ENCODE measurements at places on chromosomes 7 and 10. TPM values are rescaled to one million over a fixed set of nuclear protein-coding genes. Genes with fewer than 3 reads are reported as not detected.

Gene SAP25
- 1.5 TPM for total RNA-seq

Gene IL2RA
- total RNA-seq: not detected

Gene ATOH7
- not detected for total RNA-seq

Gene TRIM50
- not detected for total RNA-seq

DNA sequence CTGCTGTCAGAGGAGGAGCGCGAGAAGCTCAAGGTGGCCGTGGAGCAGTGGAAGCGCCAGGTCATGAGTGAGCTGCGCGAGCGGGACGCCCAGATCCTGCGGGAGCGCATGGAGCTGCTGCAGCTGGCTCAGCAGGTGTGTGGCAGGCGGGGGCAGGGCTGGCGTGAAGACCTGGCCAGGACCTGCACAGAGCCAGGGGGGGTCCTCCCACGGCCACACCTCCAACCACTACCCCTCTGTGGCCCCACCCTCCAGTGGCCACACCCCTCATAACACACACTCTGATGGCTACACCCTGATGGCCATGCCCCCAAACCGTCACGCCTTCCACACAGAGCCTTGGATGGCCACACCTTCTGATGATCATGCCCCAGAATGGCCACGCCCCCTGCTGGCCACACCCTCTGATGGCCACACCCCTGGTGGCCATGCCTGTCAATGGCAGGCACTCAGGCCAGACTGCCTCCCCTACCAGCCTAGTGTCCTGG, 23.4 kb upstream of the DPYSL4 start:
- no peaks in the 10 kb centered on the region for H3K4me1 ChIP-seq
- DNase-seq: no peak
- H3K27me3 ChIP-seq: no peaks in the 10 kb centered on the region
- no peak overlapping the region for H3K4me3 ChIP-seq
- no peaks in the 10 kb centered on the region for H3K36me3 ChIP-seq

- no peak for DNase-seq
- H3K4me1 ChIP-seq: peaks cover 48% of the 10 kb centered on the region
- no peaks in the 10 kb centered on the region for H3K27me3 ChIP-seq
Observed at GRCh38 chr7:116177009-116177408, 33.3 kb upstream of the TES start.

All from osteocyte (in vitro differentiated cells).